ENCODE measurements at places on chromosomes 16 and 17. TPM values are rescaled to one million over a fixed set of nuclear protein-coding genes. Genes with fewer than 3 reads are reported as not detected.

The UMOD gene
- total RNA-seq: not detected

The LAT gene
- total RNA-seq: 2.9 TPM

The PDIA2 gene
- 0.11 TPM for total RNA-seq

The OR4D1 gene
- total RNA-seq: not detected

The TMC8 gene
- total RNA-seq: 0.26 TPM

The EVPLL gene
- not detected for total RNA-seq

The NLRC3 gene
- 0.04 TPM for total RNA-seq

The FNDC8 gene
- not detected for total RNA-seq

The TBC1D28 gene
- total RNA-seq: not detected

The AOC2 gene
- total RNA-seq: 2.7 TPM

The DNAH9 gene
- total RNA-seq: not detected

The SPHK1 gene
- 44.8 TPM for total RNA-seq

The SDK2 gene
- 1.6 TPM for total RNA-seq

The CORO6 gene
- 7.9 TPM for total RNA-seq

The KRTAP1-5 gene
- not detected for total RNA-seq

The SLC16A6 gene
- total RNA-seq: 0.65 TPM

The PDILT gene
- total RNA-seq: not detected

Measured in A549 treated with Mapracorat at 1 μM for 4 hours (cell line).